Astrocyte of the hippocampus (primary cell): ENCODE measurements at places on chromosomes 5 and 9.

GRCh38 chr5:53430618-53431252 is 49.7 kb upstream of the FST start:
- DNase-seq = peak; percentile 62

- peak; percentile 57 for DNase-seq
These were observed 3.8 kb downstream of the SOX30 start for GRCh38 chr5:157648275-157648990.

GRCh38 chr9:93869088-93869487 is 86.1 kb downstream of the BARX1 start:
- DNase-seq = no peak

- DNase-seq = no peak
These were observed 12.1 kb downstream of the MTRR start for GRCh38 chr5:7881091-7881490.

- no peak for DNase-seq
These were observed 104.5 kb downstream of the MAT2B start for GRCh38 chr5:163609910-163610309.

- DNase-seq = peak; percentile 24
These were observed 36.5 kb upstream of the NUDT12 start for GRCh38 chr5:103598997-103599566.
